Cortex of kidney (tissue), 1 donor: ENCODE measurements at places on chromosomes 7 and 10.

- DNase-seq = no peak
These were observed 27.5 kb downstream of the NOD1 start for GRCh38 chr7:30450983-30451497.

DNA sequence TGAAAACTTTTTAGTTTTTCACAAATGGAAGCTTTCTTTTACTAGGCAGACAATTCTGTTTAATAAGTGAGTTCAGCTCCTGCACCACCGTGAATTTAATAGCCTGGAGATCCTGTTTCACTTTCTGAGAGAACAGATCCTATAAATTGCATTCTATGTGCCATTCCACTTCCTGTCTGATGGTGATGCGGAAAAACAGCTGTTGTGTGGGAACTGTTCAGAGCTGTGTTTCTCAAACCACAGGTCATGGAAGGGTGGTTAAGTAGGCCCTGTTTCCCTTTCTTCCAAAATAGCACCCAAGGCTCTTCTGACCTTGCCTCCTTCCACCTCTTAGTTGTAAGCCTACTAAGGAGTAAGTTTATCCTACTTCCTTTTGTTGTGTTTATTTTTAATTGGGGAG lies 97.2 kb upstream of the DKK1 start:
- DNase-seq = no peak

- no peak for DNase-seq
These were observed 4.9 kb upstream of the RRP12 start for GRCh38 chr10:97406064-97406463.

DNA sequence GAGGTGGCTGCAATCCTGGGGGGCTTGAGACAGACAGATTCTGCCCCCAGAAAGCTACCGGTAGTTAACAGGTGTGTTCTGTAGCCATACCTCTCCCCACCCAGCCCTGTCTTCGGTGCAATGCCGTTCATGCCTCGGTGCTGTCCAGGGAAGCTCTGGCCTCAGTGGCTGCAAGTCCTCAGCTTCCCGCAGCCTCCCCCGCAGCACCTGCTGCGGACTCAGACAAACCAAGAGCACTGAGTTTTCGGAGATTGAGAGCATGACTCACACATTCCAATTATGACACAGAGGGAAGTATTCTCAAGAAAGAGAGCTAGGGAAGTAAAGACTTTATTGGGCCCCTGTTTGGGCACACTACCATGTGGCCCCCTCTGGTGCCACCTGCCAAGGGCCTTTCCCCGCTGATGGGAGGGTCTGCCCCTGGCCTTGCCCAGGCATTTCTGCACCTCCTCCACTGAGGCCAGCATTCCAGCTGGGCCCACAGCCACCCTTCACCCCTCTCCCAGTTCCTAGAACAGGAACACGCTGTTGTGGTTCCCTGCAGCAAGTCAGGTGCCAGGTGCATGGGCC lies 30.2 kb upstream of the EZH2 start:
- no peak for DNase-seq

- no peak for DNase-seq
These were observed 19.4 kb downstream of the GATA3 start for GRCh38 chr10:8073691-8074416.

- DNase-seq = no peak
These were observed 79.8 kb upstream of the PHYHIPL start for GRCh38 chr10:59096631-59097030.

- DNase-seq = no peak
These were observed 134.4 kb upstream of the FAM3C start for GRCh38 chr7:121530227-121531174.

DNA sequence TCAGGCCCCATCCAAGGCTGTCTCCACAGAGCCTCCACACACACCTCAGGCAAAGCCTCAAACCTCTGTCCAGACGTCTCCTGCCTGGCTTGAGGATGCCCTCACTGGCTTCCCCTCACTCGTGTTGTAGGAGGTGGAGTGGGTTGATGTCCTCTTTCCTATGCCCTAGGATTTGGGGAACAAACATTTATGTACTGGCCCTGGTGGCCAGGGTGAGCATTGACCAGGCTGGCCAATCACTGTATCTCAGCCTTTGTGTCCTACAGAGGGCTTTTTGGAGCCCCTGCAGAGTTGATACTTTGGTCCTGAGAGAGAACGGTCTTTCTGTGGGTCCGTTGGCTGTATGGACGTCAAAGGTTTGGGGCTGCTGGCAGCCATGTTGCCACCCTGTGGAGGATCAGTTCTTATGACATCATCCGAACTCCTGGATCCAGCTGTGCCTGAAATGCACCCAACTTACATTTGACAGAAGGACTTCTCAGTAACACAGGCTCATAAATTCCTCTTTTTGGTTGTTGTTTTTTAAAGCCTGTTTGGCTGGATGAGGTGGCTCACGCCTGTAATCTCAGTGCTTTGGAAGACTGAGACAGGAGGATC lies 2.3 kb upstream of the GRID2IP start:
- no peak for DNase-seq
